ENCODE measurements at places on chromosomes 2 and 18. TPM values are rescaled to one million over a fixed set of nuclear protein-coding genes. Genes with fewer than 3 reads are reported as not detected.
A peak's percentile ranks its signal among the peaks of the same experiment; 100 is the strongest.

- DNase-seq: no peak
These were observed 261.7 kb upstream of the SLC39A10 start for GRCh38 chr2:195395362-195395761.

Gene STPG4
- 0.22 TPM for total RNA-seq

GRCh38 chr2:85410584-85411404, 628 bp upstream of the CAPG start:
- DNase-seq: no peak

DNA sequence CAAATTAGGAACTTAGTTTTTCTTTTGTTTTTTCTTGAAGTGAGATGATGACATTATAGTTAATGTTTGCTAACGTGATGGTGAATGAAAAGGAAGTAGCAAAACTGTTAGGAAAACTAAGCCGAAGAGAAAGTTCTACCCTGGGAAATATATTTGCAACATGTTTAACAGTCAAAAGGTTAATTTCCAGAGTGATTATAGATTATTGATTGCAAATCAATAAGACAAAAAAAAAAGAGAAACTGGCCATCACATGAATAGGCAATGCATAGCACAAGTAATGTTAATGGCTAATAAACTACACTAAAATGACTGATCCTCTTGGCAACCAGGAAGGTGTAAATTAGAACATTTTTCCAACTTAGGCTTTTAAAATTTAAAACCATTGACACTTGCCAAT, 26.0 kb upstream of the AMMECR1L start:
- no peak for DNase-seq

- no peak for DNase-seq
These were observed 14.8 kb upstream of the BCL2L11 start for GRCh38 chr2:111105926-111106325.

- peak; percentile 74 for DNase-seq
These were observed 5.3 kb downstream of the TOGARAM2 start for GRCh38 chr2:28986429-28986828.

DNA sequence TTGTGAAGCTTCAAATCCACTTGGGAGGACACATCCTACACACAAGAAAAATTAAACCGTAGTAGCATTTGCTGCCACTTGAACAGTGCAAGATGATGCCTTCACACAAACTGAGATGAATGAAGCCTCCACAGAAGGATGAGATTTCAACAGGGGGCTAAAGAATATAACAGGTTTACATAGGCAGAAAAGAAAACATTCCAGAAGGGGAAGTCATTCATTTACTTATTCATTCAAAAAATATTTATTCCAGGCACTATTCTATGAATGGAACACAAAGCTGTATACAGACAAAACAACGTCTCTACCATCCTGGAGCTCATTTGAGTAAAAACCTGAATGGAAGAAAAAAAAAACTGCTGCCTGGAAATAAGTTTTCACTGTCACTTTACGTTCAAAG, 170.5 kb downstream of the CDH20 start:
- no peak for DNase-seq

GRCh38 chr2:41062336-41062735, 610.4 kb upstream of the SLC8A1 start:
- peak; percentile 93 for DNase-seq

Gene PSMA8
- total RNA-seq: not detected

DNA sequence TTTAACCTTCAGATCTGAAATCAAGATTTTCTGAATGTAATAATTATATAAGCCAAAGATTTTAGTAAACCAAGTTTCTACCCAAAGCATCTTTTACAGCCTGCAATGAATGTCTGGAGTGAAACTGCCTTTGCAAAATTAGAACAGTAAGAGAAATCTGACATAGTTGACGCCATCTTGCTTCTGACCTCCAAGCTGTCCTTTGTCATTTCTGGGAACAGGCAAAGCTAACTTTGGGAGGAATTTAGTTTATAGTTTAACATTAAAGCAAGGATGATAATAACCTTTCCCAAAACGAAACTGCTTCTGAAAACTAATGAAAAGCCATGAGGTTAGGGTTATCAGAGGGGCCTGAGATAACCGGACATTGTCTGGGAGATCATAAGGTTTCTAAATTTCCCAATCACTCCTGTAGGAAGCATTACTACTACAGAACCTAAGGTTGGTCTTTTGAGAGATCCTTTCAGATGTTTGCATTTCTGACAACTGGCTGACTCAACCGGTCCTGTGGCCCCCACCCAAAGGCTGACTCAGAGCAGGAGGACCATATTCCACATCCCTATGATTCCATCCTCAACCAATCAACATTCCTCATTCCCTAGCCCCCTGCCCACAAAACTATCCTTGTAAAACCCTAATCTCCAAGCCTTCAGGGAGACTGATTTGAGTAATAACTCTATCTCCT, 124.5 kb downstream of the TMEM131 start:
- no peak for DNase-seq

DNA sequence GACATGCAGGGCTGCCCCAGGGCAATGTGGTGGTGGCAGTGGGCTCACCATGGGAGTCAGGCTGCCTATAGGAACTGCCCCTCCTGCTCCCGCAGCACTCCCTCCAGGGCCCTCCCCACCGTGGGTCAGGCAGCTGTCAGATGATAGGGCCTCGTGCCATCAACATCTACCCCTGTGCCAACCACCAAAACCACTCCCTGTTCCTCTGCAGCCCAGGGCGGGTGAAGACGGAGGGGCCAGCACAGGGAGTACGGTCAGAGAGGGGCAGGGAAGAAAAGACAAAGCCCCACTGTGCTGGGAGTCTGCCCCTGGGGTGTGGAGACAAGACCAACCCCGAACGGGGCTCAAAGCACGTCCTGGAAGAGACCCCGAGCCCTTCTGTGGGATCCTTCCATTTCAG, 97.4 kb downstream of the TNS1 start:
- DNase-seq: peak; percentile 75

Gene GAL3ST2
- 0.09 TPM for total RNA-seq

DNA sequence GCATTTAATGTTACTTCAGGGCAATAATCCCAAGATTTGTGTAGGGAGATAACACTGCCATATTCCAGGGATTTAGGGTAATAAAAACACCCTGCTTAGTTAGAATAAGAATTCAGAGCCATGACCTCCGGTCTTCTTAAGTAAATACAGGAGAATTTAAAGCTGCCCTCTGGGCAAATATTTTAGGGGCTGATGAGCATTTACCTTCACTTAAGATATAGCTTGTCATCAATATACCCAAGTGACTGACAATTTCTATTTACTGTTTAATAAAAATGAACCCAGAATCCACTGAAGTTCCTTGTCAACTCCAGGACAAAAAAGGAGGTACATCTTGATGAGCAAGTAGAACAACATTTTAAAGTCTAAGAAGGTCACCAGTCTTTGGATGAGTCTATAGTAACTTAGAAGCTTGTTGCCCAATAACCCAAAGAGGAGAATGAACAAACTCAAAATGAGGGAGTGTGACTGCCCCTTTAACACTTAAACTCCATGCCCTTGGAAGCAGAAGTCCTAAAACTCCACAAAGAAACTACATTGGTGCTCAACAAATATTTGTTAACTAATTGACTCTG, 24.3 kb upstream of the IKZF2 start:
- no peak for DNase-seq

Gene TEKT4
- total RNA-seq: not detected

GRCh38 chr2:36973320-36973719, 7.0 kb upstream of the STRN start:
- peak; percentile 16 for DNase-seq

GRCh38 chr2:113206251-113206650, 32.5 kb downstream of the PSD4 start:
- DNase-seq: no peak

All from muscle of leg (tissue), 16 donors.